ENCODE measurements at places on chromosomes 4 and X.

GRCh38 chr4:2288051-2288541, 26.2 kb upstream of the MXD4 start:
- no peak for DNase-seq

- DNase-seq: no peak
These were observed 128.2 kb downstream of the ANAPC10 start for GRCh38 chr4:144969821-144970220.

DNA sequence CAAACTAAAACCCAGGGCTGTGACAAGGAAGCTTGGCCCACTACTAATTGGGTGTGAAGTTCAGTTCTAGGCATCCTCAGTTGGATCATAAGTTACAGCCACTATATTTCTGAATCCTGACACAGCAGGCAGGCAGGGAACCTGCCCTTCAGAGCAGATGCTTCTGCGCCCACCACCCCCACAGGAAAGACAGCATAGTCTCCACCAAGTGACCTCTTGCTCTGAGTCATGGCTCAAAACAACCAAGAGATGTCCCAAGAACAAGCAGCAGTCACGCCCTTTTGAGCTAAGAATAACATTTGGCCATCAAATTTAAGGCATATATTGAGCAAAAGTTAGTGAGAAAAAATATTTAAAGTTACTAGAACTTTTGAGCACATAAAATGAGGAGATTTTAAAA, 170.7 kb upstream of the SMARCAD1 start:
- DNase-seq: no peak

- no peak for DNase-seq
These were observed 16.1 kb upstream of the AMBN start for GRCh38 chr4:70575964-70576363.

DNA sequence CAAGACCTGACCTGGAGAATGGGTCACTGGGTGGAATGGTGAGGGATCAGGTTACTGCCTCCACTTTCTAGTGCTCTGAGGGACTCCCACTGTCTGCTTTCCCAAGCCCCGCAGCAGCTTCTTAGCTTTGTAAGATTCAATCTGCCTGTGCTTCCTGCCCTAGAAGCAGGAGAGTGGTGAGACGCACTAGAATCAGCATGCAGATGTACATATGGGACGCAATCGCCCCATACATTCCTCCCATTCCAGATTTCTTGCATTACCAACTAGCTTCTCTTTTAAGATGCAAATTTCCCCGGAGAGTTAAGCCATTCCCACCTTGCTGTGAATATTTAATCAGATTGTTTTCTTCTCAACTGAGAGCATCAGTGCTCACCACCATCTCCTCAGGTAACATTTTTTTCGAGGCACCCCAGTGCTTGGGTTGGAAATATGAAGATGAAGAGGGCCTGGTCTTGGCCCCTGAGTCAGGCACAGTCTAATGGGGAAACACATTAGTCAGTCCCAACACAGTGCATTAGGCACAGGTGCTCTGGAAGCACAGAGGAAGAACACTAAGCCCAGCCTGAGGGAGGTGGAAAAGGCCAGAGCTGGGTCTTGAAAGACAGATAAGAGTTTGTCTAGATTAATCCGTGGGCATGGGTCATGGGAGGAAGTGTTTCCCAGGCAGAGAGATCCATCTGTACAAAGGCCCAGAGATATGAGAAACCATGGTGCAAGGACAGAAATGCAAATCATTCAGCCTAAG, 66.7 kb upstream of the PRPS1 start:
- no peak for DNase-seq

DNA sequence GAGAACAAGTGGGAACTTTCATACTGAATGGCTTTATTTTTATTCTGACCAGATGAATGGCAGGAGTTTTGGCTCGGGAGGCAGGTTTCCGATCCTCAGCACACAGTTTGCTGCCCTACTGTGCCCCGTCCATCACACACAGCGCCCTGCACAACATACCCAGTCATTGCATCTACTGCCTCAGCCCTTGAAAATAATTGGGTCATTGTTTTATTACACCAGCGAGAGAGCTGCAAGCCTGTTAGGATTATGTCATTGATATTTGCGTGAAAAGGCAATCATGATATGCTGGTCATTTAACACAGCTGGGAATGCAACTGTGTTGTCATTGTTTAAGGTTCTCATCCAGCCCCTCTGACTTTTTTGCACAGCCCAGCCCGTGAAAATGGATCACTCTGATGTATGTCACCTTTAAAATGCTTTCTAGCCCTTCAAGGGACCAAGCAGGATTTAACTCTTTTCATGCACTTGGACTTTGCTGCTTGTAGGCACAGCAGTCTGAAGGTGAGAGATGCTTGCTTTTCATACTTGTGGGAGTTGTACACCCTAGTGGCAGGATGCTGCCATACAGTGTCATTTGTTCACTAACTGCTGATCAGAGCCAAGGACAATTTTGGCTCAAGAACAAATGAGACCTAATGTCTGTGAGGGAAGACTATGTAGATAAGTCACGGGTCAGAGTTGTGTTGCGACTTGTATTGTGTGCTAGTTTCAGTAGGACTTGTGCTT, 62.3 kb downstream of the RTL9 start:
- no peak for DNase-seq

- no peak for DNase-seq
These were observed 475.4 kb downstream of the NLGN4X start for GRCh38 chrX:5753291-5753690.

DNA sequence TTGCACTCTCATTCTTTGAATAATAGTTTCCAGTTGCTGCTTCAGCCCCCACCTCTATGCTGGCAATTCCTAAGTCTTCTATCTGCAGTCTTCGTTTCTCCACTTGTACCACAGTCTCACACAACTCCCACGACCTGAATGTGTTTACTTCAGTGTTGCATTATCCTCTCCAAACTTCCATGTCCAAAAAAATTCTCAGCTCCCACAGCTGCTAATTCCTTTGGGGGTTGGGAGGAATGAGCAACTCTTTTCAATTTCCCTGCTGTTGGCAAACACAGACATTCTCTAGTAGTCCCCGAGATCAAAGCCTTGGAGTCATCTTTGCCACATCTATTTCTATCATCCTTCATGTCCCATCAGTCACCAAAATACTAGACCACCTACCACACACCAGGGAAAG, 14.4 kb upstream of the CDS1 start:
- DNase-seq: no peak

- no peak for DNase-seq
These were observed 10.1 kb upstream of the MPP1 start for GRCh38 chrX:154815274-154815818.

GRCh38 chr4:39044956-39045826, 13.0 kb upstream of the TMEM156 start:
- DNase-seq: no peak

GRCh38 chr4:172778583-172778982, 390.0 kb upstream of the GALNT7 start:
- DNase-seq: no peak

DNA sequence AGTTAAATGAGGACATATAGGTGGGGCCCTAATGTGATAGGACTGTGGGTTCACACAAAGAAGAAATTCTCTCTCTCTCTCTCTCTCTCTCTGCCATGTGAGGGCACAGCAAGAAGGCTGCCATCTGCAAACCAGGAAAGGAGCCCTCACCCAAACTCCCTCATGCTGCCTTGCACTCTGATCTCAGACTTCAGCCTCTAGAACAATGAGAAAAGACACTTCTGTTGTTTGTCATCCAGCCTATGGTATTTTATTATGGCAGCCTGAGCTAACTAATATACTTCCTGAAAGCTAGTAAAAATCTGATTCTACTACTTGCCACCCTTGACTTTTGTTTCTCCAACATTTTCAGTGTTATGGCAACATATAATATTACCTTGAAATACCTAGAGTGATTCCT, 425.9 kb downstream of the SPOCK3 start:
- no peak for DNase-seq

GRCh38 chrX:46941341-46941740, 29.1 kb downstream of the JADE3 start:
- no peak for DNase-seq

DNA sequence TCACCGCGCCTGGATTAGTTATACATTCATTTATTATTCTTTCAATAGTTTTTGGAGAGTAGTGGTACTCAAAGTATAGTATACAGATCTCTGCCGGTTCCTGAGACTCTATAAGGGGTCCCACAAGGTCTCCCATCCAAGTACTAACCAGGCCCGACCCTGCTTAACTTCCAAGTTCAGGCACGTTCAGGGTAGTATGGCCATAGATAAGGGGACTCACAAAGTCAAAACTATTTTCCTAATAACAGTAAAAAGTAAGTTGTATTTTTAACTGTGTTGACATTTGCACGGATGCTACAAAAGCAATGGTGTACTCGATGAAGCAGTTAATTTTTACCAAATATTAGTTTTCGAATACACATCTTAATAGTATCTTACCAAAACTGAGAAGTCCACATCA, 84.4 kb upstream of the STK26 start:
- no peak for DNase-seq

DNA sequence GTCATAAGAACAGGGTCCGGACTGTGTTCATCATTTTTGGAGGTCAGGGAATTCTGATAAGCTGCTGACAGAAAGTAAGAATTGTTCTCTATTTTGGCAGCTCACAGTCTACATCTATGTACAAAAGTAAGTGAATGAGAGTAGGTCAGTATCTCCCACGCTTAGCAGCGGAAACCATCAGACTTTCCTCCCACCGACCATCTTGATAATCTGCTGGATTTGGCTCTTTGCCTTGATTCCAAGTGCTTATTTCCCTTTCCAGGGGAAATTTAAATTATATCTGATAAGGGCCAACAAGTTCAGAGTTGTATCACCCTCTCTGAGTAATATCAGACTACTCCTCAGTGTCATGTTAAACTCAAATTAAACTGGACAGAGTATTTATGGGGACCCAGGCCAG, 118.0 kb downstream of the CAMK2D start:
- DNase-seq: no peak

DNA sequence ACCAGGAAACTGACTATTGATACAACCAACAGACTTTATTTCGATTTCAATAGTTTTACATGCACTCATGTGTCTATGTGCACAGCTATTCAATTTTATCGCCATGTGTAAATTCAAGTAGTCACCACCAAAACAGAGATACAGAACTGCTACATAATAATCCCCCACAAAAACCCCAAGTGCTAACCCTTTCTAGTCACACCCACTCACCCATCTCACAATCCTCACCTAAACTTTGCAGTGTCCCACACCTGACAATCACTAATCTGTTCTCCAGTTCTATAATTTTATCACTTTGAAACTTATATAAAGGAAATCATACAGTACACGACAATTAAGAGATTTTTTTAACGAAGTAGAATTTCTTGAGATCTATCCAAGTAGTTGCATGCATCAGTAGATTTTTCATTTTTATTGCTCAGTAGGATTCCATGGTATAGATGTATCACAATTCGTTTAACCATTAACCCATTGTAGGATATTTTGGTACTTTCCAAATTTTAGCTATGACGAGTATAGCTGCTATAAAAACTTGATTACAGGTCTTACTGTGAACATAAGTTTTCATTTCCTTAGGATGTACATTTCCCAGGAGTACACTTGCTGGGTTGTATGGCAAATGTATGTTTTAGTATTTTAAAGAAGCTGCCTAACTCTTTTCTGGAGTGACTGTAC, 85.9 kb downstream of the CASK start:
- no peak for DNase-seq

GRCh38 chr4:116639070-116639577, 446.3 kb downstream of the TRAM1L1 start:
- no peak for DNase-seq

GRCh38 chr4:188008377-188008776, 12.8 kb downstream of the ZFP42 start:
- no peak for DNase-seq

- no peak for DNase-seq
These were observed 18.2 kb downstream of the UGT2B11 start for GRCh38 chr4:69196209-69196965.

GRCh38 chr4:163167333-163167626, 590 bp upstream of the NAF1 start:
- DNase-seq: no peak

DNA sequence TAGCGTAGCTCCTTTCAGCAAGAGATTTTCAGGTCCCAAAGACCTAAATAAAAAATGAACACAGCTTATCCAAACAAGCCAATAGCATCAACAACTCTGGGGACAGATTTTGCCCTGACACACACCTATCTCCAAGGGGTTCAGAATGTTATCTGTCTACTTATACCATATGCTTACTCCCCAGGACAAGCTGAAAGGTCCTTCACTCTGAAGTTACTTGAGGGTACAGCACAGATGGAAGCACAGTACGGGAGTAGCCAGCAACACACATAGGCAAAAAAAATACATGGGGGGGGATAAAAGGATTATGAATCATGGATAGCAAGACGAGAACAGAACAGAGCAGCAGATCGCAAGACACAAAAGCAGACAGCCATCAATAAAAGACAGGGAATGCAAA, 90.7 kb upstream of the MCF2 start:
- DNase-seq: no peak

DNA sequence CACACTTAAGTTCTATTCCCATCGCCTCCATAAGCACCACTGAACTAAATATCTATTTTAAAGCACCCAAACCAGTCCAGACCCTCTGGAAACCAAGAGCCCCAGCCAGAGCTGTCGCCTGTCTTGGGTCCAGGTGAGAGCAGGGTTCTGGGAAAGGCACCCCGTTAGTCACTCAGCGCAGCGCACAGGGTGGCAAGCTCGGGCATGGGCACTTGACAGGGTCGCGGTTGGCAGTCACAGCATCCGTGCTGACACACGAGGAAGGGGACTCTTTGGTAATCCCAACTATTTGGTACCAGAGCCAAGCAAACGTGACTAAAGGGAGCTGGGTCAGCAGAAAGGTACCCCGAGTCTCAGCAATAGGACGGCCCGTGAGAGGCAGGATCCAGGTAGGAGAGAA, 24.3 kb upstream of the ETNPPL start:
- no peak for DNase-seq

DNA sequence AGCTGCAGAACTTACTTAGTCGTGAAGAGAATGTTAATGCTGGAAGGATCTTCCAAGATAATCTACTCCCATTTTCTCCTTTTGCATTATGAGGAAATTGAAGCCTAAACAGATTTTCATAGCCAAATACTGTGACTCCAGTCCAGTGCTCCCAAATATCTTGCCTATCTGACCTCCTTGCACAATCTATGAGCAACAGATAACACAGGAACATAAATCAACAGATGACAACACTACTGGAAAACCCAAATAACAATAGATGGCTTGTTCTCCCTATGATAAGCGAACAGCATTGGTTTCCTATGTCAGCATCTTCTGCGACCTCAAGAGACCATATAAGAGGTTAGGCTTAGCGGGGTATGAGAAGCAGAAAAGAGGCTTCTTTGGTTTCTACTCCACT, 88.0 kb downstream of the CORIN start:
- DNase-seq: no peak
